ENCODE measurements at places on chromosomes 3 and 15. TPM values are rescaled to one million over a fixed set of nuclear protein-coding genes. Genes with fewer than 3 reads are reported as not detected.
A peak's percentile ranks its signal among the peaks of the same experiment; 100 is the strongest.

The ADGRG7 gene
- not detected for total RNA-seq

- peaks cover 7% of the 10 kb centered on the region for H3K27me3 ChIP-seq
- H3K27ac ChIP-seq = no peak overlapping the region
- peaks cover 11% of the 10 kb centered on the region for H3K4me1 ChIP-seq
- H3K4me3 ChIP-seq = no peak overlapping the region
- H3K36me3 ChIP-seq = peaks cover 12% of the 10 kb centered on the region
- peak; percentile 33 for DNase-seq
Measured at GRCh38 chr3:126259411-126260391, 79.3 kb upstream of the ALDH1L1 start.

The EXD1 gene
- not detected for total RNA-seq

- peaks cover under 1% of the 10 kb centered on the region for H3K27me3 ChIP-seq
- no peak overlapping the region for H3K4me3 ChIP-seq
- H3K27ac ChIP-seq = no peak overlapping the region
- DNase-seq = no peak
Measured at GRCh38 chr3:3553236-3553635, 246.0 kb upstream of the LRRN1 start.

DNA sequence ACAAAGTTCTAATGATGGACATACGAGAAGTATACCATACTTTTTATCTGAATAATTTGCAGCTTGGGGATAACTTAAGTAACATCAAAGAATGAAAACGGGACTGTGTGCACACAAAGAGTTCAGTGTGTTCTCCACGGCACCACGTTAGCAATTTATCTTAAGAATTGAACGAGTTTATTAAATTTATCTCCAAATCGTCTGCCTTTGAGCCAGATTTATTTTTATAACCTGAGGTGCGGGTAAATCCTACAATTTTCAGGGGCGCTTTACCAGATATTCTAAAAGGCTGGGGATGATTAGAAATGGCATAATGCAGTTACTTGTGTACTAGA, 3.5 kb downstream of the CHD2 start:
- peaks cover 26% of the 10 kb centered on the region for H3K27me3 ChIP-seq
- H3K4me1 ChIP-seq = peaks cover 41% of the 10 kb centered on the region
- DNase-seq = no peak
- H3K4me3 ChIP-seq = peak overlapping the region; percentile 98
- peaks cover 8% of the 10 kb centered on the region for H3K36me3 ChIP-seq
- H3K27ac ChIP-seq = peak overlapping the region; percentile 100

GRCh38 chr15:96355568-96356187, 25.2 kb downstream of the NR2F2 start:
- peaks cover 4% of the 10 kb centered on the region for H3K4me1 ChIP-seq
- H3K4me3 ChIP-seq = no peak overlapping the region
- no peak overlapping the region for H3K27ac ChIP-seq
- DNase-seq = no peak
- H3K36me3 ChIP-seq = no peaks in the 10 kb centered on the region

The TNNC1 gene
- 2.7 TPM for total RNA-seq

GRCh38 chr3:127276396-127276795, 11.4 kb downstream of the PRR20G start:
- no peak overlapping the region for H3K27ac ChIP-seq
- no peak for DNase-seq
- no peak overlapping the region for H3K4me3 ChIP-seq
- H3K4me1 ChIP-seq = no peaks in the 10 kb centered on the region
- peaks cover 2% of the 10 kb centered on the region for H3K27me3 ChIP-seq

DNA sequence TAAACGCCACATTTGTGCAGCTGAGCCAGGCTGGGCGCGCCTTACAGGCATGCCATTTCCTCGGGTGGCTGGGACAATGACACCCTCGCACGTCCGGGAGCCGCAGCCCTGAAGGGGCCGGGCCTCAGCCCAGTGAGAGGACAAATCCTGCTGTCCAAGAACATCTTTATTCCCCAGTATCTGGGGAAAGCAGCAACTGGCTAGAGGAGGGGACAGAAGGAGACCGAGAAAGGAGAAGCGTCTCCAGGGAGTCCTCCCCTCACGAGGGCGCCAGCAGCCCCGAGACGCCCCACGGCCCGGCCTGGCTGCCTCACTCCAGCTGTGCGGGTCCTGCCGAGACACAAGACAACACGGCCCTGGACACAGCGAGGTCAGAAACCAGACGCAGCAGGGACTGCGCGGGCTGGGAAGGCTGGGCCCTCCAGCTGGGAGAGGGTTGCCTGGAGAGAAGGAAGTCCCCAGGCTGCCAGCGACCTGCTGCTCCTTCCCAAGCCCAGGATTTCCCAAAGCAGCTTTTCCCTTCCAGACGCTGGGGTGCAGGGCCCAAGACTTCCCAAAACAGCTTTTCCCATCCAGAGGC, 130.2 kb downstream of the CHSY1 start:
- peaks cover 10% of the 10 kb centered on the region for H3K4me1 ChIP-seq
- no peaks in the 10 kb centered on the region for H3K36me3 ChIP-seq
- peak; percentile 68 for DNase-seq
- H3K4me3 ChIP-seq = no peak overlapping the region

The P2RY13 gene
- total RNA-seq = not detected
